ENCODE measurements at places on chromosomes 11 and 22.

GRCh38 chr11:101428918-101429317, 154.9 kb downstream of the TRPC6 start:
- no peak for DNase-seq

DNA sequence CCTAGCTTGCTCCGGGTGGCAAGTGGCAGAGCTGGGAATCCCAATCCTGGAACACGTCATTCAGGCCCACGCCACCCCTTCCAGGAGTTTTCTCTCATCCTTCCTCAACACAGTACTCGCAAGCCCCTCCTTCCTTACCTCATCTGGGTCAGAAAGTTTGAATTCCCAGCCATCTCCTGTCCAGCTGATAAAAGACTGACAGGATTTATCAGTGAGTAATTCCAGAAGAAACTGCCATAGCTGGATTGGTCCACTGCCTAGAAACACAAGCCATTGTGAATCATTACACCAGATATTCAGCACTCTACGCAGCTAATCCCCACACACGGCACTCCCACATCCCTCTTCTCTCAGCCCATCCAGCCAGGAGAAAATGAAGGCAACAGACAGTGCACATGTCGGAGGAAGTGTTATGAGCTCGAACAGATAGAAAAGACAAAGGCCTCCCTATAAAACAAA, 124.0 kb downstream of the ETS1 start:
- no peak for DNase-seq

GRCh38 chr11:122199661-122200060, 83.6 kb upstream of the BLID start:
- no peak for DNase-seq

- no peak for DNase-seq
These were observed 417.6 kb downstream of the AASDHPPT start for GRCh38 chr11:106495046-106495445.

- DNase-seq, result no peak
These were observed 916.2 kb downstream of the METTL15 start for GRCh38 chr11:29024386-29024785.

DNA sequence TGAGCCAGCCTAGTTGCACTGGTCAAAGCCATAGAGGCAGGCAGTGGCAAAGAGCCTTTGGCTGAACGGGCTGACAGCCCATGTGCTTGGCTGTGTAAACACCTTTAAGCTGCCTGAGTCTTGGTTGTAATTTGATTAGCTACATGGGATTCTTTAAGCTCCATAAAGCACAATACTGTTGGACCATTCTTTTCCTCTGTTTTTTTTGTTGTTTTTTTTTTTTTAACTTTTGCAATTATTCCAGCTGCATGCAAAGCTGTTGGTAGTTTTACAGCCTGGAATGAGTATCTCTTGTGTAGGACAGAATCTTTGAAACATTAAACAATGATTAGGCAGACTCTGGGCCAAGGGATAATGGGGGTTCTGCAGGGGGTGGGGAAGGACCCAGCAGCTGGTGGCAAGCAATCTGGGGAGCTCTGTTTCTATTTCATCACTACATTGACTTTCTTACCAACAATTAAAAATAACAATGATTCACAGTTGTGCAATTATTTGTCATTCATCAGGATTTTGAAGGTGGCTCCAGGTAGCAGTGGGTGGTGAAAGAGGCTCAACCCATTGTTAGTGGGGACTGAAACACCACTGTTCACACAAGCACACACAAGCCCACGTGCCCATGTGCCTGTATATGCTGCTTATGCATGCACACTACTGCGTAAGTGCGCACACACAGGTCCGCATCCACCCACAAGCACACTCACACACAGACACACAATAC, 69.5 kb upstream of the CSNK2A3 start:
- DNase-seq, result no peak

GRCh38 chr22:44023404-44024287, 456 bp upstream of the PARVB start:
- no peak for DNase-seq

GRCh38 chr11:10573556-10573955, 5.1 kb upstream of the LYVE1 start:
- DNase-seq, result no peak

- no peak for DNase-seq
These were observed 4.5 kb downstream of the FXYD2 start for GRCh38 chr11:117820071-117820470.

GRCh38 chr11:133263332-133263731, 269.0 kb downstream of the OPCML start:
- no peak for DNase-seq

- DNase-seq, result no peak
These were observed 3.8 kb upstream of the C11orf91 start for GRCh38 chr11:33704240-33705002.

GRCh38 chr11:78958444-78958843, 383.8 kb upstream of the NARS2 start:
- no peak for DNase-seq

- no peak for DNase-seq
These were observed 7.4 kb upstream of the ATXN10 start for GRCh38 chr22:45664136-45664646.

GRCh38 chr11:67468056-67468455, 995 bp downstream of the TMEM134 start:
- DNase-seq, result no peak

DNA sequence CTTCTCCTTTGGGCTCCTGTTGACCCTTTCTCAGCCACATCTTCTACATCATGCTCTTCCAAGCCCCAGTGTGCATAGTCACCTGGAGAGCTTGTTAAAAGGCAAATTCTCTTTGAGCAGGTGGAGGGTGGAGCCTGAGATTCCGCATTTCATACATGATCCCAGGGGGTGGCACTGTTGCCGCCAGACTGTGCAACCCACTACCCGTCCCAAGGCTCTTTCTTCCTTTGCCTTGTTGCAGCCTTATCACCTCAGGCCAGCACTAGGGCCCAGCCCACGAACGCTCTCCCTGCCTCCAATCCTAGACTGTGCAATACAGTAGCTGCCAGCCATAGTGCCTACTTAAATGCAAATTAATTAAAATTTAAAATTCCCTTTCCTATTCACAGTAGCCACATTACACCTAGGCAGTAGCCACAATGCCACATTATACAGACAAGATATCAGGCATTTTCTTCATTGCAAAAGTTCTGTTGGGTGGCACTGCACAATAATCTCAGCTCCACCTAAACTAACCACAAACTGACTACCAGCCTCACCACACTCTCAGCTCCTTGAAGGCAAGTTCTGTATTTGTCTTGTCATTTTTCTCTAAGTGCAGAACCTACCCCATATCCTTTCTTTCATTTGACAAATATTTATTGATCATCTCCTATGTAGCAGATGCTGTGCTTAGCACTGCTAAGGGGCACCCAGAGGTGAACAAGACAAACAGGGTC, 4.6 kb upstream of the KCNJ5 start:
- DNase-seq, result no peak

DNA sequence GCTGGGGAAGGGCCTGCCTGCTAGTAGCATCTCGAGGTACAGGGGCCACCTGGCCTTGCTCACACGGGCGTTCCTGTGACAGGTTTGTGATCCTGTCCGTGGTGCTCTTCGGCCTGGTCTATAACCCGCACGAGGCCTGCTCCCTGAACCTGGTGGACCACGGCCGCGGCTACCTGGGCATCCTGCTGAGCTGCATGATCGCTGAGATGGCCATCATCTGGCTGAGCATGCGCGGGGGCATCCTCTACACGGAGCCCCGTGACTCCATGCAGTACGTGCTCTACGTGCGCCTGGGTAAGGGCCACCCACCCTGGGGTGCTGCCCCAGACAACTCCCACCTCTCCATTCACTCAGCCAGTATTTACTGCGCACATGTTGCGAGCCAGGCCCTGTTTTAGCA, 31.8 kb upstream of the MYRF start:
- DNase-seq, result no peak

GRCh38 chr11:26930518-26931247, 63.2 kb upstream of the FIBIN start:
- DNase-seq, result no peak
